Kidney (tissue), 22 donors: ENCODE measurements at places on chromosomes 4 and X. TPM values are rescaled to one million over a fixed set of nuclear protein-coding genes. Genes with fewer than 3 reads are reported as not detected.
A peak's percentile ranks its signal among the peaks of the same experiment; 100 is the strongest.

CTAG1A gene
- not detected for total RNA-seq

CT45A3 gene
- total RNA-seq: not detected

BMPR1B gene
- total RNA-seq: 4.1 TPM

LCORL gene
- total RNA-seq: 13.7 TPM

KIAA1210 gene
- total RNA-seq: 0.03 TPM

GRCh38 chrX:107684956-107685385 lies 56.7 kb downstream of the PRPS1 start:
- DNase-seq: peak; percentile 68
- H3K27me3 ChIP-seq: no peaks in the 10 kb centered on the region
- H3K4me3 ChIP-seq: no peak overlapping the region
- H3K4me1 ChIP-seq: peaks cover 32% of the 10 kb centered on the region

GRCh38 chr4:11701966-11702725 lies 273.5 kb upstream of the HS3ST1 start:
- H3K4me3 ChIP-seq: no peak overlapping the region
- H3K4me1 ChIP-seq: no peaks in the 10 kb centered on the region
- H3K27ac ChIP-seq: no peak overlapping the region
- no peaks in the 10 kb centered on the region for H3K36me3 ChIP-seq
- no peak for DNase-seq

GRCh38 chr4:98509721-98510120 lies 148.7 kb downstream of the TSPAN5 start:
- no peak overlapping the region for H3K4me3 ChIP-seq
- no peak for DNase-seq
- no peak overlapping the region for H3K27ac ChIP-seq
- H3K36me3 ChIP-seq: no peaks in the 10 kb centered on the region
- no peaks in the 10 kb centered on the region for H3K4me1 ChIP-seq

DNA sequence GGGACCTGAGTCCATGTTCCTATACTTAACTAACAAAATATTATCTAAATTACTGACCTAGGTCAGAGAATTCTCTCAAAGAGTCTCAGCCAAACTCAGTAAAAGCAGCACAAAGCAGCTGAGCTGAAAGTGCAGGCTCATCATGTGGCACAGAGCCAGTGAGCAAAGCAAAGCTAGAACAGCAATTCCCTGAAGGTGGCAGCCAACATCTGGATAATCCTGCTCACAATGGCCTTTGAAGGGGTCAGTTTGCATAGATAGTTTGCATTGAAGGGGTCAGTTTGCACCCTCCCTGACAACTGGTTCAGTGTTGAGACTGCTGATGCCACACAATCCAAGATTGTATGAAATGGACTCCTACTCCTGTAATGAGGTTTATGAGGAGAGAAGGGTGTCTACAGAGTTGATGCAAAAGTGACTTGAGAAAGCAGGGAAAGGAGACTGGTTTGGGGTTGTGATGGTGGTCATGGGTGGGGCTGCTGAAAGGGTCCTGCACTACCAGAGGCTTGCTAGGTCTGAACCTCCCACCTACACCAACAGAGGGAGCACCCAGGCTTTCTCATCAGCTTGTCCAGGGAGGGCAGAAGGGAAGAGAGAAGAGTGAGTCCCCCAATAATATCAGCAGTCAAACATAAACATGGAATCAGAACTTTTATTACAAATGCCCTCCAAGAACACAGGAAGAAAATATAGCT lies 39.7 kb downstream of the TRIM61 start:
- no peaks in the 10 kb centered on the region for H3K36me3 ChIP-seq
- DNase-seq: peak; percentile 37
- H3K4me1 ChIP-seq: no peaks in the 10 kb centered on the region
- H3K27me3 ChIP-seq: no peaks in the 10 kb centered on the region

DNA sequence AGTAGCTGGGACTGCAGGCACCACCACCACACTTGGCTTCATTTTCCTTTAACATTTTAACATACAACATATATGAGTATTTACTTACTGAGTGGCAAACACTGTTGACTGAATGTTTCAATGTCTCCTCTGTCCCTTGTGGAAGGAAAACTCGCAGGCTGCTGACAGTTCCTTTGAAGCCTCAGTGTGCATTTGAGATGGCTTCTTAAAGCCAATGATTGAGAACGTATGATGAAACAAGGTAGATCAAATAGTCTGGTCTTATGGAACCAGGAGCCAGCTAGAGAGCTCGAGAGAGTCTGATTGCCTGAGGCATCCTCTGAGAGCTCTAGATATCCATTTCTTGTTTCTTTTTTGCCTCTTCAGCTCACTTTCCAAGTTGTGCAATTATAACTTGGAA lies 43.0 kb upstream of the PDLIM3 start:
- no peak overlapping the region for H3K4me3 ChIP-seq
- no peaks in the 10 kb centered on the region for H3K27me3 ChIP-seq
- H3K36me3 ChIP-seq: no peaks in the 10 kb centered on the region
- H3K4me1 ChIP-seq: no peaks in the 10 kb centered on the region

- H3K4me3 ChIP-seq: no peak overlapping the region
- no peaks in the 10 kb centered on the region for H3K27me3 ChIP-seq
- no peak for DNase-seq
- H3K27ac ChIP-seq: no peak overlapping the region
- no peaks in the 10 kb centered on the region for H3K4me1 ChIP-seq
Measured at GRCh38 chr4:34182306-34182705, 2062.0 kb downstream of the ARAP2 start.

- no peaks in the 10 kb centered on the region for H3K36me3 ChIP-seq
- peak; percentile 23 for DNase-seq
- H3K4me1 ChIP-seq: no peaks in the 10 kb centered on the region
- no peaks in the 10 kb centered on the region for H3K27me3 ChIP-seq
Measured at GRCh38 chrX:41921492-41922430, 1.6 kb downstream of the CASK start.

- no peaks in the 10 kb centered on the region for H3K4me1 ChIP-seq
- H3K27me3 ChIP-seq: no peaks in the 10 kb centered on the region
- DNase-seq: peak; percentile 72
- peak overlapping the region; percentile 23 for H3K27ac ChIP-seq
Measured at GRCh38 chrX:49309401-49309981, 6.0 kb downstream of the GAGE10 start.

DNA sequence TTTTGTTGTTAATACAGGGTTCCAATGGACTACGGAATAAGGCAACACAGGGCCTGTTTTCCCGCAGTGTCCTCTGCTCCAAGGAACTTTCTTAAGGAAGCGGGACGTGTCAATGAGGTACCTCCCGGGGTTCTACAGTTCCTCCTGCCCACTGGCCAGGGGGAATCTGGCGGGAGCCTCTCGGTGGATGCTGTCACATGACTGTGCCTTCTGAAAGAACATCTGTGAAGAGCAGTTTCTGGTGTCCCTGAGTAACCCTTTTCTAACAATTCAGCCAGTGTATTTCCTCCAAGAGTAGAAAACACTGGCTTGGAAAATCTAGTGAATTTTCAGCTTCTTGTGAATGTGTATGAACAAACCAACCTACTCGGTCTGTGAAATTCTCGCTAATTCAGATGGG lies 32.7 kb downstream of the MFAP3L start:
- no peaks in the 10 kb centered on the region for H3K27me3 ChIP-seq
- no peak overlapping the region for H3K27ac ChIP-seq
- no peak for DNase-seq
- H3K4me1 ChIP-seq: peaks cover 9% of the 10 kb centered on the region
- no peak overlapping the region for H3K4me3 ChIP-seq

DNA sequence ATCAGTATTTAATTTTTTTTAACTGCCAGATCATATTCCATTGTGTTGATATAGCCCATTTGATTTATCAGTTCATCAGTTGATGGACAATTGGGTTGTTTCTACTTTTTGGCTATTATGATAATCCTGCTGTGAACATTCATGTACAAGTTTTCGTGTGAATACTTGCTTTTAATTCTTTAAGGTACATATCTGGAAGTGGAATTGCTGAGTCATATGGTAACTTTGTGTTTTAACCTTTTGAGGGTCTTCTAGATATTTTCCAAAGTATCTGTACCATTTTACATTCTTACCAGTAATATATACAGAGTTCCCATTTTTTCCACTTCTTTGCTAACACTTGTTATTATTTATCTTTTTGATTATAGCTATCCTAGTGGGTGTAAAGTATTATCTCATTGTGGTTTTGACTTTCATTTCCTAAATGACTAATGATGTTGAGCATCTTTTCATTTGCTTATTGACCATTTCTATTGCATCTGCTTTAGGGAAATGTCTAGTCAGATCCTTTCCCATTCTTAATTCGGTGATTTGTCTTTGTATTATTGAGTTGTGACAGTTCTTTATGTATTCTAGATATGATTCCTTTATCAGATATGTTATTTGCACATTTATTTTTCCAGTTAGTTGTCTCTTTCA lies 75.2 kb upstream of the NUDT6 start:
- H3K4me3 ChIP-seq: no peak overlapping the region

GRCh38 chr4:140331876-140332275 lies 41.6 kb upstream of the SCOC start:
- H3K27ac ChIP-seq: no peak overlapping the region
- H3K4me3 ChIP-seq: no peak overlapping the region
- no peaks in the 10 kb centered on the region for H3K36me3 ChIP-seq
- no peaks in the 10 kb centered on the region for H3K27me3 ChIP-seq
- no peaks in the 10 kb centered on the region for H3K4me1 ChIP-seq

DNA sequence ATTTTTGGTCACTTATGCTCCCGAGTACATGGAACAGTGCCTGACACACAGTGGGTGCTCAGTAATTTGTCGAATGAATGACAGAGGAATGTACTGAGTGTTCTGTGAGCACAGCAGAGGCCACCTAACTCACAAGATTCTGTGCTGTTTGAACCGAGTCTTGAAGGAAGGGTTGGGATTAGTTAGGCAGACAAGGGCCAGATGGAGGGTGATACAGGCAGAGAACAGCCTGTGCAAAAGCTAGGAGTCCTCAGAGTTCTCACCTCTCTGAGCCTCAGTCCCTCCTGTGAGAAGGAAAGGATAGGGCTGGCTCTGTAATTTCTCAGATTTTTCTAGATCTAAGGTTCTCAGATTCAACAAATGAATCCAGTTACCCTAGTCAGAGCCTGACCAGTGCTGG lies 108.8 kb downstream of the NHSL2 start:
- H3K4me1 ChIP-seq: no peaks in the 10 kb centered on the region
- H3K36me3 ChIP-seq: no peaks in the 10 kb centered on the region

- H3K27me3 ChIP-seq: no peaks in the 10 kb centered on the region
- H3K27ac ChIP-seq: no peak overlapping the region
- no peaks in the 10 kb centered on the region for H3K36me3 ChIP-seq
- no peak overlapping the region for H3K4me3 ChIP-seq
Measured at GRCh38 chrX:42248226-42248625, 324.9 kb upstream of the CASK start.

- peak overlapping the region; percentile 83 for H3K27ac ChIP-seq
- peak overlapping the region; percentile 52 for H3K4me3 ChIP-seq
- no peaks in the 10 kb centered on the region for H3K27me3 ChIP-seq
- peaks cover 36% of the 10 kb centered on the region for H3K4me1 ChIP-seq
Measured at GRCh38 chr4:87045234-87045558, 110.4 kb downstream of the AFF1 start.
